Mesenteric fat pad (tissue), 1 donor: ENCODE measurements at places on chromosomes 5 and 9. TPM values are rescaled to one million over a fixed set of nuclear protein-coding genes. Genes with fewer than 3 reads are reported as not detected.

GRCh38 chr5:181047921-181048320, 7.9 kb downstream of the BTNL9 start:
- DNase-seq, result peak; percentile 59

DNA sequence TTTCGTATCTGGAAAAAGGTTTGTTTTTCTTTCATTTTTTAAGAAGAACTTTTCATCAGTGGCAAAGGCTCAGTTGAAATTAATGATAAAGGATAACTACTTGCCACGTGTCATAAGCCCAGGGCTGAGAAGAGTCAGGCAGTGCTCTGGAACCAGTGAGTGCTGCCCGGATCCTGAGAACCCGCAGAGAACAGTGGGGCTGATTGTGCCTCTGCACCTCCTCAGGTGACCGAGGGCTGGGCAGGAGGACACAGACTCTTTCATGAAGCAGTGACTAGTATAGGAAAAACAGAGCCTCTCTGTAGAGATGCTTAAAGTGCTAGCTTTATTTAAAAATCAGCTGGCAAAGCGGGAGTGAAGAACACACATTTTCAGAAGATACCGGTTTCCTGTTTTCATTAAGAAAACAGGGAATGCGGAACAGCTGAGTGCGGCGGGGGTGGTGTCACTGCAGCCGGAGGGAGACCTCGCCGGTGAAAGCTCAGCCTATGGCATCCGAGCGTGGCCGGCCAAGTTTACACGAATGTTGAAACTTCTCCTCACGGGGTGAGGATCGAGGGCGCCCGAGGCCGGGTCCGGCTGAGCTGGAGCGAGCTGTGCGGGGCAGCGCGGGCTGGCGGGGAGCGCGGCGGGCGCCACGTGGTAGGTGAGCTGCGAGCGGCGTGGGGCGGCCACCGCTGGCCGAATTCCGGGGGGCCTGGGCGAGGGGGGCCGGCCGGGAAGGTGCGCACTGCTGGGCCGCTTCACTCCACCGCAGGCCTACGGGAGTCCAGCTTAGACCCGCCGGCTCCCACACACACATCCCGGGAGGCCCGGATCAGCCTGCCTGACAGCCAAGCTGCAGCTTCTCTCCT, 134.7 kb upstream of the DMRT1 start:
- peak; percentile 92 for DNase-seq

DNA sequence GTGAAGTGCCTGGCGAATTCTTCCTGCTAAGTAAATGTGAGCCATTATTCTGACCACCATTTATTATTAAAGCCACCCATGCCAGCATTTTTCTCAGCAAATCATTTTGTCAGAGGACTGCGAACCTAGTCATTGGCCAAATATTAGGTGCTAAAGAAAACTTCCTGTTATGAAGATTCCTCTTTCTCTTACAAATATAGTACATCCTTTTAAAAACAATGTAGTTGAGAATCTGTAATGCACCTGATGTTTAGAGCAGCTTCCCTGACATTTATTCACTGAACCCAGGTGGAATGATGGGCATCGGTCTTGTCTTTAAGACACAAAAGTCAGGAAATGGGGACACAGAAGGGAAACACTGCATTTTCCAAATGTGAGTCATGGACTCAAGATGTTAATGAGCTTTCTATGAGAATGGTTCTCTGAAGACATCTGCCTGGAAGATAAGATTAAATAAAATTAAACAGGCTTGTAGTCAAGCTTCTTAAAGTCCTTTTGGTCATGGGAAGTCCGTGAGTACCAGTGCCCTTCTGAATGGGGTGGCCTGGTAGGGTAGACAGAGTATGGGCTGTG, 290.6 kb downstream of the FBXL7 start:
- DNase-seq, result no peak

- DNase-seq, result no peak
These were observed 26.6 kb downstream of the POC5 start for GRCh38 chr5:75690669-75691068.

Gene CAMK2A
- not detected for total RNA-seq

Gene TIMD4
- total RNA-seq, result not detected

DNA sequence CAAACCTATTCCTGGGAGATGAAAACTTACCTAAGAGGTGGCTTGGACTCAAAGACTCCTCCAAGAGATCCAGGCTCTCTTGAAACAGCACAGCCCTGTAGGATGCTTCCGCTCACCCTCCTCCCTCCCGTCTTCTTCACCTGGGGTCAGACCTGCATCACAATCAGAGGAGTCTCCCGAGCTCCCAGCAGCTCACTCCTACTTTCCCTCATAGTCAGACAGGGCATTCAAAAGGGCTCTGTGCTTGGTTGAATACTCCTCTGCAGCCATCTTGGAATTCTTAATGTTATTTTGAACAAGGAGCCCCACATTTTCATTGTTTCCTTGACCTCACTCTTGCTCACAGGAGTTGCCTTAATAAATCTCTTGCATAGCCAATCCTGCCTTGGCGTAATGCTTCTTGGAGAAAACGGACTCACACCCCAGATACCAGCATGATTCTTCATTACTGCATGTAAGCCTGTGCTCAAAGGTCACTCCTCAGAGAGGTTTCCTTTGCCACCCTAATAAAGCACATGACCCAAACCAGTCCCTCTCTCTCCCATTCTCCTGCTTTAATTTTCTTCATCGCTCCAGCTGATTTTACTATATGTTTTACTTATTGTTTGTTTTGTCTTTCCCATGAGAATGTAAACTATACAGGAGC, 47.1 kb upstream of the IFNK start:
- DNase-seq, result no peak

- no peak for DNase-seq
These were observed 38.8 kb downstream of the RASGEF1C start for GRCh38 chr5:180170106-180170809.

GRCh38 chr9:107242073-107243030, 40.7 kb upstream of the RAD23B start:
- DNase-seq, result no peak

DNA sequence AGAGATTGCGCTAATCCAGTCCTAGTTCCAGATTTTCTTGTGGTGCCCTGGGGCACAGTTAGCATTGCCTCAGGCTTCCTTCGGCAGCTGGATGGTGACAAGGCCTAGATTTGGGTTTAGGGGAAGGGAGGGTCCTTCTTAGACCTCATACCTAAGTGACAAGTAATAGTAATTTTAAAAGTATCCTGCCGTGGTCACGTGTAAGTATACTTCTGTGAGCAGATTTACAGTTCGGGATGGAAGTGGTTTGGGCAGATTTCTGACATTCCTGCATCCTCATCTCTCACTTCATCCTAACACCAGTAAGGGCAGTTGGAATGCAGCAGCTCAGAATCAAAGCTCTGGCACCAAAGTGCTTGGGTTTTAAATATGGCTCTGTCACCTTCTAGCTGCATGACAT, 71.6 kb downstream of the LRRC70 start:
- DNase-seq, result no peak

Gene INIP
- 17.2 TPM for total RNA-seq

- DNase-seq, result peak; percentile 87
These were observed 5.9 kb upstream of the LCN1 start for GRCh38 chr9:135515083-135515951.

DNA sequence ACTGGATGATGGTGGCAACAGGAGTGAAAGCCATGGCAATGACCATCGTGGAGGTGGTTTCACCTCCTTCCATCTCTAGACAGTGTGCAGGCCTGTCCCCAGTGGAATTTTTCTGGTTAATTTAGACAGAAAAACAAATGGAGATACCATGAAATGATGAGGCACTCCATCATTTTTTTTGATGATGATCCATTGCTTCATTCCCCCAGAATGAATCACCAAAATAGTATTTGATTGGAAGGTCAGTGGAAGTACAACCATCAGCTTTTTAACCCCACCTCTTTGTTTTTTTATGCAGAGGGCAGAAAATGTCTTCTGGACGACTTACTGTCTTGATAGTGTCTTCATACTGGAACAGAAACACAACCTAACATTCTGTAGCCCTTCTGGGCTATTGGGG, 42.6 kb upstream of the ADRA1B start:
- no peak for DNase-seq

Gene ICE1
- 26.5 TPM for total RNA-seq

- DNase-seq, result no peak
These were observed 842.6 kb upstream of the ACO1 start for GRCh38 chr9:31541721-31542281.

DNA sequence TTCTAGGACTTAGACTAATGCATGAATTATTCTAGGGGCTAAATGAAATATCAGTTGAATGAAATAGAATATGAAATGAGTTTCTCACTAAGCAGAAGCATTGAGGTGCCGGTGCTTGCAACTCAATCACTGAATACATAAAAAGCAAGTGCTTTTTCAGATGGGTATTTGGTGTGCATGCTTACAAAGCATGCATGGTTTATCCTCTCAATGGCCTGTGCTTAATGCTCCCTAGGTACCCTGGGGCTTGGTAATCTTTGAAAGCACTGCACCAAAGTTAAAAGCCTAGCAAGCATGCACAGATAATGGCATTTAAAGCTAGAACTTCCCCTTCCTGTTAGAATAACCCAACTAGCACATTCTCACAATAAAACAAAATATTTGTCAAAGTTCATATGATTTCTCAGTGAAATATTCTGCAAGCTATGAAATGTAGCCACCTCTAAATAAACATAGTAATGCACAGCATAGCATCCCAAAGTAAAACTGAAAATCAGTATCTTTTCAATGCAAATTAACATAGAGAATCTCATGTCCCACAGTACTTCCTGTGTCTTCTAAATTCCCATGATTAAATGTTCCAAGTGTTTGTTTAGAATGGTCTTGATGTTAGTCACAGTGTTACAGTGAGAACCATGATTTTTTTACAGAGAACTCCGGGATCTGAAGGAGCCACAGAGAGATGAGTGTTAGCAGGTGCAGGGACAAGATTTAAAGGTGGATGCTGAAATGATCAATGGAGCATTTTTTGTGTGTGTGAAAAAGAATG, 143.4 kb upstream of the CDH6 start:
- DNase-seq, result no peak

Gene STK32A
- total RNA-seq, result 0.51 TPM

Gene ACOT12
- not detected for total RNA-seq

DNA sequence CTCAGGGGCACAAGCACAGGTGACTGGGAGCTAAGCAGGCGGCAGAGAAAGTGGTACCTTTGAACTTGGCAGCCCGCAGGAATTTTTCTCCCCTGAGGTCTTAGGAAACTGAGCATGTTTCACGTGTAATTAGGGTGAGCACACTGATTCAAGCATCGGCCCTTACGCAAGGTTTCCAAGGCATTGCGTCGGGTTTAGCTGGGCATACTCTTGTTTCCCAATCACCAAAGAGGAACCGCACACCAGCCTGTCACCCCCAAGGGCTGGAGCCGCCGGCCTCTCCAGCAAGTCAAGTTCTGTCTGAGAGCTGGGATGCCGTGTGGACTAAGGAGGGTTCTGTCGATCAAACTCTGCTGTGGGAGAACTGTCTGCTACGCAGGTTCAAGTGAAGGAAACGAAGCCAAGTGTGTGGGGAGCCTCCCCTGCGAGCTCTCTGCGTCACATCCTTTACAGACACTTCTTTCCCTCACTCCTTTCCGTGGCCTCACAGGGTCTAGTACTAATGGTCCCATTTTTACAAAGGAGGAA, 53.0 kb downstream of the ERGIC1 start:
- no peak for DNase-seq

GRCh38 chr5:60495644-60496520, 204.1 kb downstream of the DEPDC1B start:
- no peak for DNase-seq

DNA sequence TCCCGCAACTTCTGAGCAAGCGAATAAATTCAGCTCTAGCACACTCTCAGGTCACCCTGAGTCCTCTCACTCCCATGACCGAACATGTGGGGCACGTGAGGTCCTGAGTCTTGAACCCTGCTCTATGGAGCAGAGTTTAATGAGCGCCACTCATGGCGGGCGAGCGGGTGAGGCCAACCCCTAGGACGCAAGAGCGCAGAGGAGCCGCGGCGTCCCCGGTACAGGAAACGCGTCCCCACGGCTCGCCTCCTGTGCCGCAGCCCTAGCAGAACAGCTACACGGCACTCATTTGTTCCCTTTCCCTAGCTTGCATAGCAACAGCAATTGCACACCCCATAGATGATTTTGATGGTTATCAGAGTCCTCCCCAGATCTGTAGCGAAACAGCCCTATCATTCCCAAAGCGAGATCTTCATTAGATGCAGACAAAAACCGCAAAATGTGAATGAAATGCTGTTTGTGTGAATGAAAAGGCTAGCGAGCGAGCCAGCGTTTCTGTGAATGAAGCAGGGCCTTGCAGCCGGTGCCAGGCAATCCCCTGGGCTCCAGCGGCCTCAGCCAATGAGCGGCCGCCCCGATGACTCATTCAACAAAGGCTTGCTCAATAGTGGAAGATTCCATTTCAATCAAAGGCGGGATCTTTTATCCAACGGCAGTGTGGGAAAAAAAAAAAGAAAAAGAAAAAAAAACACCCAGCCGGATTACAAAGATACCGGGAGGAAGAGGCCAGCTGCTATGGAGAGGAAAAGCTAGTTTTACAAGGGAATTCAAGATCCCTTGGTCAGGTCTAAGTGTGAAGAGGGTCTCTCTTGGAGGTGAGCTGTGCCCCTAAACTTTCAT, 1.5 kb upstream of the SHC3 start:
- DNase-seq, result peak; percentile 92

Gene MLANA
- total RNA-seq, result not detected

DNA sequence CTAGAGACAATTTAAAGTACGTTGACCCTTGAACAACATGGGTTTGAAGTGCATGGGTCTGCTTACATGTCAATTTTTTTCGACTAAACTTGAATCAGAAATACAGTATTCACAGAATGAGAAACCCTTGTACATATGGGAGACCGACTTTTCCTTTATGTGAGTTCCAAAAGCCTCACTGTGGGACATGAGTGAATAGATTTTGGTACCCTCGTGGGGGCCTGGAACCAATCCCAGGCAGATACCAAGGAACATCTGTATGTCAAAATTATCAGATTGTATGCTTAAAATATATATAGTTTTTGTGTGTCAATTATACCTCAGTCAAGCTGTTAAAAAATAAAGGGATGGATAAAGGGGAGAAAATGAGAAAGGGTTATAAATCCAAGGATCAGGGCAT, 78.7 kb upstream of the MAN2A1 start:
- no peak for DNase-seq

- DNase-seq, result no peak
These were observed 67.0 kb upstream of the ACTBL2 start for GRCh38 chr5:57549566-57549965.

GRCh38 chr5:148509893-148510292, 126.1 kb downstream of the FBXO38 start:
- no peak for DNase-seq

DNA sequence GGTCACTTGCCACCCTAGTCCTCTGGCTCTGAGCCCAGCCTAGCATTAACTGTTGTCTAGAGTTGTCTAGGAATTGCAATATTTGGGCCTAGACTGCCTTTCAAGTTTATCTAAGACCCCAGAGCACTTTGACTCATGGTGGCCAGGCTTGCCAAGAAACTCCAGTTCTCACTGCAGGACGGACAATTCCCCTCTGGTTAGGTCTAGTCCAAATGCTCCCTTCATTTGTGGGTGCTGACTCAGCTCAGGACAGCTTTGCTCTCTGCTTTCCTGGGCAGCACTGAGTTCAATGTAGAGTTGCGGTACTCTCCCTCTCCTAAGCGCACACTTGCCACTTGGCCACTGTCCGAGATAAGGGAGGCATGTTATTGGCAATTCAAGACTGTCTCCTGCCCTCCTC, 619.4 kb downstream of the TLE1 start:
- no peak for DNase-seq

GRCh38 chr9:92384375-92384774, 20.0 kb downstream of the OGN start:
- no peak for DNase-seq

- DNase-seq, result peak; percentile 88
These were observed 157.0 kb downstream of the RGS3 start for GRCh38 chr9:113620377-113621161.
